ENCODE measurements at places on chromosomes 7 and 10.

- peak; percentile 96 for DNase-seq
Measured at GRCh38 chr7:151013733-151014497, 10.4 kb downstream of the ATG9B start.

DNA sequence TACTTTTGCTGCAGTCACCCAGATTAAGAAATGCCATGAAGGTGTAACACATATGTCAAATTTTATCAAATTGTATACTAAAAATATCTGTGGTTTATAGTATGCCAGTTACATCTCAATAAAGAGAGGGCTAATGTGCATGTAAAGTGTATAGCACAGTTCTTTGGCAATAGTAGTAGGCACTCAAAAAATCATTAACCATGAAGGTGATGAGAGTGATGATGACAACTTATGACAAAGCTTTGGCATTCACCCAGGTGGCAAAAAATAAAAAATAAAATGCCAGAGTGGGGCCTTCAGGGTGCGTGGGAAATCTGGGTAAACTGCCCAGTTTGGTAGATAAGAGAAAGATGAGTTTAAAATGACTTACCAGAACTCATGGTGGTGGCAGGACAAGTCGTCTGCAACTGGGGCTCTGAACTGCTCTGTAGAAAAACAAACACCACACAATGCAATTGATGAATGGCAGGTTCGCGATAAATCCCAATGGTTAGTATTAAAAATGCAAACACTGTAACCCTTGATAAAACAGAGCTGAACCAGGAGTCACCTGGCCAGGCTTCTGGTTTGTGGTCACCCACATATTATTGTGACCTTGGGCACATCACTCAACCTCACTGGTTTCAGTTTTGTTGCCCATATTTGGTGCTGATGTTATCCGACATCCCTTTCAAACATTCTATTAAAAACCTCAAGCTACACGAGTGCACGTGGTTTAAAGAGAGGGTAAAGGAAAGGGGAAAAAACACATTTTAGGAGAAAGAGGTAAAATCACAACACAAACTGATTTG, 120.2 kb downstream of the SORBS1 start:
- DNase-seq: no peak

DNA sequence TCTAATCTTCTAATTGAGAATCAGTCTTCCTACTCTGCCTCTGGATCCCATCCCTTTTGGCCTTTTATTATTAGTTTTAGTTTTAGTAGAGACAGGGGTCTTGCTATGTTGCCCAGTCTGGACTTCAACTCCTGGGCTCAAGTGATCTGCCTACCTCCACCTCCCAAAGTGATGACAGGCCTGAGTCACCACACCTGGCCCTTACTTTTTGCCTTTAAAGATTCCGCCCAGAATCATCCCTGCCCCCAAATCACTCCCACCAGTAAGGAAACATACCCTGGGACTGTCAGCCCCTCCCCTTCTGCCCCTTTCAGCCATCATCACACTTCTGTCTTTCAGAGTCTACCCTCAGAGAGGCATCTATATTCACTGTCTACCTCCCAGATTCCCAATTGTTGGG, 18.7 kb downstream of the KPNA7 start:
- DNase-seq: no peak

DNA sequence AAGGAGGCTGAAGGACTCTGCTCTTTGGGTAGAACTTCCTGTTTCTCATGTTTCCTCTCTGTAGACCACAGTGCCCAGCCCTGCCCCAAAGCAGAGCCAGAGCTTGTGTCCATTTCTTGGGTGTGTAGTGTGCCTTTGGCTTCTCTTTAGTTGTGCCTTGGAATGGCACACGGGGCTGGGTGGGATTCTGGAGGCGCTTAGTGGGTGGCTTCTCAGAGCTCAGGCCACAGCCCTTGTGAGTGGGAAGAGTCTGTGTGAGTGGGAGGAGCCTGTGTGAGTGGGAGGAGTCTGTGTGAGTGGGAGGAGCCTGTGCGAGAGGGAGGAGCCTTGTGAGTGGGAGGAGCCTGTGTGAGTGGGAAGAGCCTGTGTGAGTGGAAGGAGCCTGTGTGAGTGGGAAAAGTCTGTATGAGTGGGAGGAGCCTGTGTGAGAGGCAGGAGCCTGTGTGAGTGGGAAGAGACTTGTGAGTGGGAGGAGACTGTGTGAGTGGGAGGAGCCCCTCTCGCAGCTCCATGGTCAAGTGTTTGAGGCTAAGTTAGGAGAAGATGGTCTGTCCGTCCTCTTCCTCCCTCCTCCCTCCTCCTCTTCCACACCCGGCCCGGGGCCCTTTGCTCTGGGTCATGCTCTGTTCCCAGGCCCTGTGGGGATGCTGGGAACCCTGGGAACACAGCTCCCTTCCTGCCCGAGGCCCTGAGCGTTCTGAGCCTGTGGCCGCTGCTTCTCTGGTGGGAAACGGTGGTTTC, 153.0 kb downstream of the GRK5 start:
- DNase-seq: no peak

- no peak for DNase-seq
Measured at GRCh38 chr7:2175091-2175490, 57.7 kb downstream of the MAD1L1 start.

DNA sequence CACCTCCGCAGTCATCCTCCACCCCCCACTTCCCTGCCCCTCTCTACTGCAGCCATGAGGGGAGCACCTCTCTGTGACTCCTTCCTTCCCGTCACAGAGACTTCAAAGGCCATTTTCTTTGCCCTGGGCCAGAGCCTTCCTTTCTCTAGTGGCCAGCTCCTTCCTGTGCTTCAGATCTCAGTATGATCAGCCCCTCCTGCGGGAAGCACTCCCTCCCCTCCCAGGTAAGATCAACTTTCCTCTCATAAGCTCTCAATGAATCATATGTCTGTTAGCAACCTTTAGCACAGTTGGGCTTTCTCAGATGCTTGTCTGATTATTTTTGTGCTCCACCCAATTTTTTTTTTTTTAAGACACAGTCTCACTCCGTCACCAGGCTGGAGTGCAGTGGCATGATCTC, 241.0 kb upstream of the PRSS1 start:
- DNase-seq: no peak

DNA sequence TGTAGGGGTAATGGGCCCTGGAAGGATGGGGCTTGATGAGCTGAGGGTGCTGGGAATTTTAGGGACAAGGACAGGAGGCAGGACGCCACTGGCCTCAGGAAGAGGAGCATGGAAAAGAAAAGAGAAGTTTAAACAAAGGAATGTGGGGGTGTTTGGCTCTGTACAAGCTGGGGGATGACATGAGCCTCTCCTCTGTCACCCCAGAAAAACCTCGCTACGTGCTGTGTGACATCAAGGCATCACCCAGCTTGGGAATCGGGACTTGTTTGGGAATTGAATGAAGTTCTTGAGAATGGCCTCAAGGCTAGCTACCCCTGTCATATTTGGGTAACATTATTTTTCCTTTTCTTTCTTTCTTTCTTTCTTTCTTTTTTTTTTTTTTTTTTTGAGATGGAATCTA, 47.7 kb upstream of the HSPB1 start:
- no peak for DNase-seq

DNA sequence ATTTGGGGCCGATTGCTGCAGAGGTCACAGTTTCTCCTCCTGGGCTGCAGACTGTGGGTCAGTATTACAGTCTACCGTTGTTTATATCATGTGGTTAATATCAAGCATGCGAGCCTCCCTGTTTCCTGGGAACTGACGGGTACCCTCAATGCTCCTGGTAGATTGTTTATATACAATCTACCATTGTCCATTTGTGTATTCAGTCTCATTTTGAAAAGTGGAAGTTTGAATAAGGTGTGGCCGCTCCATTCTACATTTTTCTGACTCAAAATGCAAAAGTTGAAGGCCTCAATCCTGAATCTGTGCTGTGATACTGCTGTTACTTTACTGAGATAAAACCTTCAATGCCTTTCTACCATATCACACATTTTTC, 107.9 kb downstream of the ACTR3B start:
- DNase-seq: no peak

GRCh38 chr7:75813781-75814236, at the start of gene CCL24:
TSS of gene CCL24 (minus strand) at chr7:75813806. CDS start at chr7:75813715, 91 bp downstream.
- DNase-seq: no peak

DNA sequence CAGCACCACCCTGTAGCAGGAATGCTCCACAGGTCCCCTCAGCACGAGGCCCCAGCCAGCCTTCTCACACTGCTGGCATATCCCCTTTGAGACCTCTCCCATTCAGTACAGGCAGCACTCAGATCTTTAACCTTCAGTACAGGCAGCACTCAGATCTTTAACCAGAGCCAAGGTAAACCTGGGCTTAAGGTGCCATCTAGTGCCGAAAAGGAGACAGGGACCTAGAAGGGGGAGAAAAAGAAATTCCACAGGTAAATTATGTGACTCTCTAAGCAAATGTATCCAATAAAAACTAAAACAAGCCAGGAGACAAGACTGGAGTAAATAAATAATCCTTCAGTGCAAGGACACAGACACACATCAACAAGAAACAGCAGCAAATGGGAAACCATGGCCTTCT, 358.6 kb downstream of the PTPRN2 start:
- no peak for DNase-seq

DNA sequence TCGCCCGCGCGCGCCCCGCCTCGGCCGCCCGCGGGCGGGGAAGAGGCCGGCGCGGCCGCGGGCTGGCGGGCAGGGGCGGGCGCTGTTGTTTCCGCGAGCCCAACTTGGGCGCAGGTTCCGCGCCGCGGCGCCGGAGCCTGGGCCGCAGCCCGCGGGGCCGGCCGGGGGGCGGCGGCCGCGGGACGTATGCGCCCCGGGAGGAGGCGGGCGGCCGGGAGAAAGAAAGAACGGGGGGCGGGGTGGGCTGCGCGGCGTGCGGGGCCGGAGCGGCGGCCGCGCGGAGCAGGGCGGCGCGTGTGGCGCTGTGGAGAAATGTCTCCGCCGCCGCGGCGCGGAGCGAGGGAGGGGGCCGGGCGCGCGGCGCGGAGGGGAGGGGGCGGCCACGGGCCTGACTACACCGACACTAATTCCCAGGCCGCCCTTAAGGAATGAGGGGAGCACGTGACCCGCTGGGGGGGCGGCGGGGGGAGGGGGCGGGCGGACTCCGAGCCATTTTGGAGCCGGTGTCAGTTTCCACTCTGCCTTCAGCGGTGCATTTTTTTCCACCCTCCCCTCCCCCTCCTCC, at the start of gene BMI1:
BMI1 (plus strand) TSS at position 509 of the 565 bp plus-strand sequence. CDS start 5,351 bp downstream, outside the sequence.
- peak; percentile 95 for DNase-seq

- no peak for DNase-seq
Measured at GRCh38 chr7:98647326-98647725, 30.2 kb downstream of the NPTX2 start.

- DNase-seq: no peak
Measured at GRCh38 chr7:7738622-7739021, 20.2 kb upstream of the RPA3 start.

- no peak for DNase-seq
Measured at GRCh38 chr7:130296221-130296951, 3.4 kb downstream of the CPA4 start.

- no peak for DNase-seq
Measured at GRCh38 chr10:60760711-60761210, 17.5 kb upstream of the CDK1 start.

- DNase-seq: no peak
Measured at GRCh38 chr7:21172800-21173199, 255.1 kb upstream of the SP4 start.

DNA sequence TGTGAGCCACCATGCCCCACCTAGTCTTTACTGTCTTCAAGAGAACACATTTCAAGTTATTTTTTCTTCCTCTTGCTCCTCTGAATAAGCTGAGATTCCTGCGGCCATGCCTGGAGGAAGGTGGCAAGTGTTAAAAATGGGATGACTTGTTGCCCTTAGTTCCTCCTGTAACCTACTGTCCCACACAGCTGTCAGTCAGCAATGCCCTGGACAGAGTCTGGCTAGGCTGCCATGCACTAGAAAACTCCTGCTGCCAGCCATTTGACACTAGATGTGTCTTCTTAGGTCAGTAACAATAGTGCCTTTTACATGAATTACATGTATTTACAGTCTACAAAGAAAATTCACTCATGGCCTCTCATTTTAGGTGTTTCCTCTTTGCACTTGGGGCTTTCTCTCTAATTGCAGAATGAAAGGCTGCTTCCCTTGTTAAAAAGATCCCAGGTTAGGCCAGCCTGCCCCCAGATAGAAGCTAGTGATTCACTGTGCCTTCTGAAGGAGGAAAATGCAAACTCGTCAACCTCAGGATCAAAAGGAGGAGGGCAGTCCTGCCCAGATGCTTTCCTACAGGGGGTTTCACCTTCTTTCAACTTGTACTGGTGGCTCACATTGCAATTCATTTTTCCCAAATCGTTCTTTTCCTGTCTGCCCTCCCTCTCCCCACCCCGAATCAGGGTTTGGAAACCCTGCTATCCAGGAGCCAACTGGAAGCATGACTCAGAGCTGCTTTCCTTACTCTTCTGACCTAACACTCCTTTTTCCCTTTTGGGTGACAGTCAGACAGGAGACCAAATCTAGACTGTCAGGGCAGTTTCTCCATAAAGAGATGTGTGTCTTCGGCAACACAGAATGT, 136.6 kb downstream of the SPAG6 start:
- no peak for DNase-seq

GRCh38 chr10:127740596-127740995, 3.6 kb downstream of the FOXI2 start:
- no peak for DNase-seq

GRCh38 chr7:92448205-92448747, 994 bp downstream of the GATAD1 start:
- DNase-seq: no peak

GRCh38 chr10:120946497-120946896, 95.3 kb downstream of the WDR11 start:
- no peak for DNase-seq

DNA sequence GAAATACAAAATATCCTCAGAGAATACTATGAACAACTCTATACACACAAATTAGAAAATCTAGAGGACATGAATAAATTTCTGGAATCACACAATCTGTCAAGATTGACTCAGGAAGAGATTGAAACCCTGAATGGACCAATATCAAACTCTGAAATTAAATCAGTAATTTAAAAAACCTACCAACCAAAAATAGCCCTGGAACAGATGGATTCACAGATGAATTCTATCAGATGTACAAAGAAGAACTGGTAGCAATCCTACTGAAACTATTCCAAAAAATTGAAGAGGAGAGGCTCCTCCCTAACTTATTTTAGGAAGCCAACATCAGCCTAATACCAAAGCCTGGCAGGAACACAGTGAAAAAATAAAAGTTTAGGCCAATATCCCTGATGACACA, 190.0 kb downstream of the HPSE2 start:
- DNase-seq: no peak

- no peak for DNase-seq
Measured at GRCh38 chr10:15462253-15462897, 91.3 kb upstream of the FAM171A1 start.

- DNase-seq: no peak
Measured at GRCh38 chr10:70550459-70550858, 52.1 kb downstream of the PRF1 start.

DNA sequence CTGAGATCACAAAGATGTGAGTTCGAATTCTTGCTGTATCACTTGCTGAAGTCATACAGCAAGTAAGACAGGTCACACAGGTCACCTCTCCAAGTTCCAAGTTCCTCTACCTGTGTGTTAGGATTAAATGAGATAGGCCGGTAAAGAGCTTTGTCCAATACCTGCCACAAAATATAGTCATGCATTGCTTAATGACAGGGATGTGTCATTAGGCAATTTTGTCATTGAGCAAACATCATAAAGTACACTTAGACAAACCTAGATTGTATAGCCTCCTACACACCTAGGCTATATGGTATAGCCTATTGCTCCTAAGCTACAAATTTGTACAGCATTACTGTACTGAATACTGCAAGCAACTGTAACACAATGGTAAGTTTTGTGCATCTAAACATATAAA, 469.4 kb downstream of the KCNMA1 start:
- no peak for DNase-seq

GRCh38 chr7:22417349-22417748, 60.4 kb upstream of the RAPGEF5 start:
- DNase-seq: no peak

- no peak for DNase-seq
Measured at GRCh38 chr7:106421181-106421762, 136.5 kb upstream of the NAMPT start.

GRCh38 chr10:14182781-14183180, 147.9 kb downstream of the FRMD4A start:
- DNase-seq: no peak
